Forelimb muscle (tissue), 1 donor: ENCODE measurements at places on chromosomes 2 and 18. TPM values are rescaled to one million over a fixed set of nuclear protein-coding genes. Genes with fewer than 3 reads are reported as not detected.

- DNase-seq, result no peak
Measured at GRCh38 chr18:43886341-43886740, 609.1 kb upstream of the SYT4 start.

The DPP4 gene
- 8.5 TPM for polyA plus RNA-seq

DNA sequence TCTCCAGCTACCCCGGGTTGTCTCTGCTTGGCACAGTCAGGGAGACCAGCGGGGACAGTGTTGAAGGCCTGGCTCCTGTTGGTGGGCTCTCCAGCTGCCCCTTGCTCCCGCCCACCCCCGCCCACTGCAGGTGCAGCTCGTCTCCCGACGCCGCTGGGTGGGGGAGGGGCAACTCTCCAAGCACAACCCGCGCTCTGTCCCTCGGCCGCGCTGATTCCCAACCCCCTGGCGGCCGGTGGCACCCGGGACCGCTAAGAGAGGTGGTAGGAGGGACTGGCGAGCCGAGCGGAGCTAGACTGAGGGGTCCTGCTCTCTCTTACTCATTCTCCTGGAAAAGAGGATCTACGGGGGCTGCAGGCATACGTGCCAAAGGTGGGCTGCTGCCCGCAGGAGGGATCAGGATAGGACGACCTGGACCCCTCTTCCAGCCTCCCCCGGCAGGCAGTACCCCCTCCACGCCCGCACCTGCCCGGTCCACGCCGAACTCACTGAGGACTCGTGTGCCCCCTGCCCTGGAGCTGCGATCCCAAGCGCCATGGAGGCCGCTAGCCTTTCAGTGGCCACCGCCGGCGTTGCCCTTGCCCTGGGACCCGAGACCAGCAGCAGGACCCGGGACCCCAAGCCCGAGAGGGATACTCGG is 44.5 kb downstream of the DDX18 start:
- no peak for DNase-seq

GRCh38 chr18:8608795-8609658 is at the start of gene RAB12:
Gene RAB12, plus strand, starts transcription at chr18:8609437. Its CDS starts 3 bp downstream, at chr18:8609440.
- peak; percentile 40 for DNase-seq

The GAREM2 gene
- polyA plus RNA-seq, result 3.9 TPM

The SNTG2 gene
- 0.46 TPM for polyA plus RNA-seq

The REEP1 gene
- 76.7 TPM for polyA plus RNA-seq

GRCh38 chr2:201157694-201158093 is 25.2 kb upstream of the CASP10 start:
- DNase-seq, result no peak

- DNase-seq, result no peak
Measured at GRCh38 chr2:67566958-67567635, 170.0 kb downstream of the ETAA1 start.

The ASAP2 gene
- polyA plus RNA-seq, result 17.6 TPM

The CRIM1 gene
- polyA plus RNA-seq, result 15.7 TPM

- no peak for DNase-seq
Measured at GRCh38 chr2:171210864-171211431, 50.3 kb upstream of the TLK1 start.

The MATN3 gene
- polyA plus RNA-seq, result 1.6 TPM

DNA sequence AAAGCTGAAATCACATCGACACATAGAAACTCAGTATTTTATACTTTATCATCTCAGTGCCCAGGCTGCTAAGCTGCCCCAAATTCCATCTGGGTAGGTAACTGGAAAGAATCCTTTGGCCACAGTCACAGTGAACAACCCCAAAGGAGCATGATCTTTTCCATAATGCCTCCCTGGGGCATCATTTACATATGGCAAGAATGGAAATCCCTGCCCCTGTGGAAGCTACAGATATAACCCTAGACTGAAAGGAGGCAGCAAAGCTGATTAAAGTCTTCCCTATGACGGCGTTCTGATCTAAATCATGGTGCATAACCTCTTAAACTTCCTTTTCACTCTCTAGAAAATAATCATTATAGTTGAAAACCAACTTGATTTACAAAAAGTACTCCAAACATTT is 41.5 kb downstream of the MAP3K19 start:
- no peak for DNase-seq

The NEU2 gene
- polyA plus RNA-seq, result not detected

GRCh38 chr2:230925879-230926765 is 1.1 kb upstream of the GPR55 start:
- no peak for DNase-seq

DNA sequence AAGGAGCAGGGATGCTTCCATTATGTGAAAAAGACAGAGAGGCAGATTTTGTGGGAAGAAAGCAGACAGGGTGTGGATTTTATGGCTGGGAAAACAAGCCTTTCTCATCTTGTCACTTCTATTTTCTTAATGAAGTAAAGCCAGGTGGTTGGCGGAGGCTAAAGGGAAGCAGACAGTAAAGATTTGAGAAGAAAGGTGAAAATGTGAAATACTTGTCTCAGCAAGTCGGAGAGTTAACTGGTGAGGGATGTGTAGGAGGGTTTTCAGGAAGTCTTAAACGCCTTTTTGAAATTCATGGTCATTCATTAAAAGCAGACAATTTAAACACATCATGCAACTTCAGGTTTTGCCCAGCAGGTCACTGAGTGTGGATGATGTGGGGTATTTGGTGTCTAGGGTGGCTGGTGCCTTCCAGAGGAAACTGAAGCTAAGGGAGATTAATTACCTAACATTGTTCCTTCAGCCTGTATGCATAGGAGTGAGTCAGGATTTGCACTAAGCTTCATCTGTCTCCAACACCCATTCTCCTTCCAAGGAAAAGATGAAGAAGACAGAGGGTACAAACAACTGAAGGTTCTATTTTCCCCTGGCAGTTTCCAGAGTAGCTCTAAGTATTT is 20.7 kb downstream of the SLC14A2 start:
- no peak for DNase-seq

GRCh38 chr2:37537316-37537715 is 134.1 kb downstream of the CDC42EP3 start:
- no peak for DNase-seq

- DNase-seq, result no peak
Measured at GRCh38 chr2:13558368-13558767, 841.6 kb downstream of the TRIB2 start.
